Stimulated activated CD8-positive, alpha-beta memory T cell treated with anti-CD3 and anti-CD28 coated beads, Interleukin-4, amount 100 ng/mL, for 1 hour (primary cell): ENCODE measurements at places on chromosomes 1 and 21.

DNA sequence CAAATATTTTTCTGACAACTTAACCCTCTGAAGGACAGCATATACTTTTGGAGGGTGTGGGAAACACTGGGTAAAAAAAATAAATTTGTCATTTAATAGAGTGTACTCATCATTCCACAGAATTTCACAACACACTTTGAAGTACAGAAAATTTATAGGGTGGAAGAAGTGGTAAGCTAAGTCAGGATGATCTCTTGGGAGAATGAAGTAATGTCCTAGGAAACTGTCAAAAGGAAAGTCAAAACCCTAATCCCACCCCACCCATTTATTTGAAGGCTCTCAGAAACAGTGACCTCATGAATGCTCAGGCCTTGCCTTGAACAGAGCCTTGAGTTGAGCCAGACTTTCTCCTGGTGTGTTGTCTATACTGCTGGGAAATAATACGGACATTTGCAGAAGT is 7.3 kb upstream of the UAP1 start:
- no peak for DNase-seq

- no peak for DNase-seq
These were observed 18.8 kb downstream of the MYOG start for GRCh38 chr1:203066965-203067364.

DNA sequence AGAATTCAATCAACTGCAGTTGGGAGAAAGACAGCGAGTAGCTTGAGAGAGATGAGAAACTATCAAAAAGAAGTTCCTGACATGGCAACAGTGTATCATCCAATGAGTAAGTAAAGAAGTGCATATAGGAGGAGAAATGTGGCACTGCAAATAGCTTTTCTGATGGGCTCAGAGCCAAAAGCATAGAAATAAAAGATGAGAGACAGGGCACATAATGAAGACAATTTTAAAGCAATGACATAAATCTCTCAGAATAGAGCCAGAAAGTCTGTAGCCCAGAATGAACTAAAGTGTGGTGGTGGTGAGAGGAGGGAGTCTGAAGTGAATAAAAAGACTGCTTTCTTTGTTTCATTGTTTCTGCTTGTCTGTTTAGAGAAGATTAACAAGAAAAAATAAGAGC is 34.3 kb downstream of the TNFSF18 start:
- no peak for DNase-seq

DNA sequence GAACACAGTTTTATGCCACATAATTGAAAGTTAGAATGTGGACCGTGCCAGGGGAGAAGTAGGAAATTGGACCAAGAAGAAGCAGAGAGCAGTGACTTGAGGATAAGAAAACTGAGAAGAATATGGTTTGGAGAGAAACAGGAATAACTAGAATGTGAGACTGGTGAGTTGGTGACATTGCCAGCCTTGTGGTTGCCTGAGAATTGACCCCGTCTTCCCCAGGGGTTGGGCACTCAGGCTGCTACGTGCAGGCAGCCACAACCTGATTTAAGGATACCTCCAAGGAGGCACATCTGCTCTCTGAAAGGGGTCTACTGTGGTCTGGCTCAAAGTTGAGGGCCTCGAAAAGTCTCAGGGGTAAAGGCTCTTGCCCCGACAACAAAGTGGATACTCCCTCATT is 112.1 kb upstream of the ARTN start:
- DNase-seq = no peak

GRCh38 chr1:207342332-207342731 is 20.9 kb downstream of the CD55 start:
- no peak for DNase-seq

DNA sequence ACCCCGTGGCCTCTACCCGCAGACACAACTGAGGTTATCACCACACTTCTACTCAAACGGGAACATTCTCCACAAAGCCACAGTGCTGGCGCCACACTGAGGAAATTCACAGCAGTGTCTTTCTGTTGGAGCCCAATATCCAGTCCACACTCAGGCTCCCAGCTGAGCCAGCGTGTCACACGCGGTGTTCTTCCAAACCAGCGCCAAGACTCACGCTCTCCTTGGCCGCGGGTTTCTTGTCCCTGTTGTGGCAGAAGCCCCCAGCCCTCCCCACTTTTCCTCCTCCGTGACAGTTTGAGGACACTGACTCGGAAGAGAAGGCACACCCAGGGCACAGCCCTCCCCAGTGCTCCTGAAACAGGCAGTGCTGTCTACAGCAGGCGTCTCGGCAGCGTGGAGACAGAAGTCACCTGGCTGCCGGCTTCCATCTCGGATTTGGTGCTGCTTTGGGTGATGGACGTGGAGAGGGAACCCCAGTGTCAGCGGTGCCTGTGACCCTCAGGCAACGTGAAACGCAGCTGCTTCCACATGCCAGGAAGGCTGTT is 35.4 kb upstream of the AGPAT3 start:
- no peak for DNase-seq
